Glomerular endothelial cell (primary cell): ENCODE measurements at places on chromosomes 2 and 18.

GRCh38 chr18:59659508-59660170, 37.6 kb downstream of the CCBE1 start:
- DNase-seq: no peak

- DNase-seq: no peak
These were observed 19.2 kb upstream of the TMEM177 start for GRCh38 chr2:119659601-119660342.

DNA sequence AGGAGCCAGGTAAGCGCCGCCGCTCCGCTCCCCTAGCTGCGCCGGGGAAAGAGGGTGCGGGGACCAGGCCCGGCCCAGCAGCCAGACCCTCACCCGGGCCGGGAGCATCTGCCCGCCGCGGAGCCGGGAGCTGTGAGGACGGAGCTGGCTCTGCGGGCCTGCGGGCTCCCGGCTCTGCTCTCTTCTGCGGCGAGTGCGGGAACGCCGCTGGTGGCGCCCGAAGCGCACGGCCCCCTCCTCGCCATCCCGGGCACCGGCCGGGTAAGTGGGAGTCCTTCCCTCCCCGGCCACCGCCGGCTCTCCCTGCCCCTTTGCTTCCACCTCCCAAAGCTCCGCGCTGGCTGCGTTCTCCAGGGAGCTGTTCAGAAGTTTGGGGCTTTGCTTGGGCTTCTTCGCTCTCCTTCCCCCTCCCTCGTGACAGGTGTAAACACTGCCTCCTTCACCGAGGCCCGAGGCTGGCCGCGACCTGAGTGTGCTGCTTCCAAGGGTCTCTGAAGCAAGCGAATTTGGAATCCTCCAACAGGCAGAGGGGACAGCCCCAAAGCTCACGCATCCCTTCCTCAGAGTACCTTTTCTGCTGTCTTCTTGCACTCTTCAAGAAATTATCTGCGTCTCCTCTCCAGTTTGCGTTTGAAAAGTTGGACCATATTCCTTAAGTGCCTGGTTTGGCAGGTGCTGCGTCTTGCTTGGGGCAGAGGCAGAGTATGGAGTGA, 632 bp downstream of the AFTPH start:
- DNase-seq: no peak

- no peak for DNase-seq
These were observed 674.7 kb downstream of the ARHGAP15 start for GRCh38 chr2:143803936-143804335.

- DNase-seq: no peak
These were observed 80.4 kb upstream of the RMP24 start for GRCh38 chr18:35892118-35892517.

DNA sequence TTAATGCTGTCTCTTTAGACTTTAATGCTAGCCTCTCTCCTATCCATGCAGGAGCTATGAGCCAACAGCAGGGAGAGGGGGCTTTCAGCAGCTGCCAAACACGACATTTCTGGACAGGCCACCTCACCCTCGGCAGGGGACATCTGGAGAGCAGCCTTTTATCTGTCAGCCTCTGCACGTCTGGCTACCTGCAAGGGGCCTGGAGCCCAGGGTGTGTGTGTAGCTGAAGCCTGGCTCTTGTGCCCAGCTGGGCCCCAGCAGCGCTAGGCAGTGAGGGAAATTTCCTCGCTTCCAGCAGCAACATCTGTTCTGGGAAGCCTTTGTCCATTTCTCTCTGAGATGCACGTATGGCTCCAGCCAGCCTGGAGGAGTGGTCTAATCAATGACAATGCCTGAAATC, 728.7 kb upstream of the ID2 start:
- no peak for DNase-seq

DNA sequence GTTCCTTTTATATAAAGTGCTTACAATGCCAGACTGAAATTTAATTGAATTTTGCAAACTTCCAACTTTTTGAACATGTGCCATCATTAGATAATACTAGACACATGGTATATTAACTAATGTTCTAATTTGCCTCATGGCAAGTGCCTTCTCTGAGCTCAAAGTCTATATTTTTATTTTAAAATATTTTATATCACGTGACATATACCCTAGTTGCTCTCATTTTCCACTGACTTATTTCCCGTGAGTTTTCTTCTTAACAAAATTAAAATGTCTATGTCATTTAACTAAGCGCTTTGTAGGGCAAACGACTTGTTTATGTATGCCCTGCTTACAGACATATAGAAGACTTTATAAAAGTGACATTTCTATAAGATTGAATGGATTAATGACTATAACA, 509.6 kb upstream of the SYT4 start:
- DNase-seq: no peak

DNA sequence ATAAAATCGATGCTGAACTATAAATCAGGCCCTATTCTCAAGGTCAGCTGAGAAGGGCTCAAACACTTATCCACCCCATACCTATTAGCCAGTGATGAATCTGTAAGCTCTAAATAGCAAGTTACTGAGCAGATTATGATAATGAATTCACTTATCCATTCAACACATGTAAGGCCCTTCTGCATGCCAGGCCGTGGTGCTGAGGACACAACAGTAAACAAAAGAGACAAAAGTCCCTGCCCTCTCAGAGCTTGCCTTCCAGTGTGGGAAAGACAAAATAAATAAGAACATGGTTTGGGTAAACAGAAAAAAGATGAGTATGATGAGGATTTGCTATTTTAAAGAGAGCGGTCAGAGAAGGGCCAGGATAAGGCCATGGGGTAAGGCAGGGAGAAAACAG, 11.7 kb downstream of the TTC32 start:
- no peak for DNase-seq

DNA sequence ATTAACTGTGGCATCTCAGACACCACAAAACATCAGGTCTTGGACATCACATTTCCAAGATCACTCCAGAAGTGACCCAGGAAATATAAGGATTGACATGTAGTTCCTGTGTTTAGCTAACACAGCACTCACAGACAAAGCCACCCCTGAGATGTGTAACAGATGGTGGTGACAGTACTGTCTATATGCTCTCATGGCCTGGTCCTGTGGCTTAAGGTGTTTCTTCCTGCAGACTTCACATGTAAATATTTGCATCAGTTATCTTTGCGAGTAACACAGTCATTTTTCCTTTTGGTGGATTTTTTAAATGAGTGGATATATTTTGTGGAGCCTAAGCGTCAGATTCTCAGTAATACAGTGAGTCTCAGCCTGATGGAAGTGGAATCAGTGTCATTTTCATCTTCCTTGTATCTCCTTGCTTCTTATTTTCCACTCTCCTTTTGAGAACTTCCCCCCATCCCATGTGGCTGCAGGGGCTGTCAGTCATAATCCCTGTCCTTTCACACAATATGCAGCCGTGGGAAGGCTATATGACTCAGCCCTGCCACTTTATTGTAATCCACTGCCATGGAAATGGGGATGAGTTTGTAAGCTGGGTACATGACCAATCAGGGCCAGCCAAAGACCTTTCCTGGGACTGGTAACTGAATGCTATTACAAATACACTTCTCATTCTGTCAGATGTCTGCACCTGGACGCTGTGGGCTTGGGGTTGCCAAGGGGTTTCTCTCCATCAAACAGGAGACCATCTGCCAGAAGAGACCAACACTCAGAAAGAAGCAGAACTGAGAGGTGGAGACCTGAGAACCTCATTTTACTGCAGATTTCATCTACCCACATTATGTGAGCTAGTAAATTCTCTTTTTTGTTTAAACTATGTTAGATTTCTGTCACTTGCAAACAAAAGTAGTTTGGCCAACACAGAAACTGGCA, 74.3 kb downstream of the ICOS start:
- no peak for DNase-seq

DNA sequence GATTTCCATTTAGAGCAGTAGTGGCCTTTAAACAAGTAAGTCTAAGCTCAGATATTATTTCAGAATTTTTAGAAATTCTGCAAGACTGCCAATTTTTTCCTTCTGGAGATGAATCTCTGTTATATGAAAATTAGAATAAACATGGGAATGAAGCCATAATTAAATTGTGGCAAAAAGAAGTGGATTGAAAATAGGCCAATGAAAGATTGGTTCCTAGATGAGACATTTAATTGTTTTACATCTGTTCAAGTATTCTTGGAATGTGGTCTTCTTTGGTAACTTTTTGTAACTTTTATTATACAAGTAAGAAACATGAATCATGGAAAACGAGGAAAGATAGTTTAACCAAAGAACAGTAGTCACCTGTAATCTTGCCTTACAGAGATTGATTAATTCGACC, 10.3 kb downstream of the CAD start:
- no peak for DNase-seq

DNA sequence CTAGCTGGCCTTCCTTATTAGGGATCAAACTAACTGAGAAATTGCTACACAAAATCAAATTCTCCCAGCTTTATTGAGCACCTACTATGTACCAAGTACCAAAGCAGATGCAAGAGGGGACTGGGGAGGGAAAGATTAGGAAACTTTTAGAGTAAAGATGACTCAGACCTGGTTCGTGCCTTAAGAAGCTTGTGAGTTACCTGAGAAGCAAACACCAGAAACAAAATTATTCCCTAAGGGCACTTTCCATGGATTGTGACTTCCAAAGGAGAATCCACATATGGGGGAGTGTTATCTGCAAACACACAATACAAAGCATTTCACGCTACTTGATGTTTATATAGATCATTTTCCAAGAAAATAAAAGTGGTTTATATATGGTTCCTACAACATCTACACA, 326.9 kb upstream of the HNRNPA3 start:
- DNase-seq: no peak
